ENCODE measurements at places on chromosomes 11 and 22.

DNA sequence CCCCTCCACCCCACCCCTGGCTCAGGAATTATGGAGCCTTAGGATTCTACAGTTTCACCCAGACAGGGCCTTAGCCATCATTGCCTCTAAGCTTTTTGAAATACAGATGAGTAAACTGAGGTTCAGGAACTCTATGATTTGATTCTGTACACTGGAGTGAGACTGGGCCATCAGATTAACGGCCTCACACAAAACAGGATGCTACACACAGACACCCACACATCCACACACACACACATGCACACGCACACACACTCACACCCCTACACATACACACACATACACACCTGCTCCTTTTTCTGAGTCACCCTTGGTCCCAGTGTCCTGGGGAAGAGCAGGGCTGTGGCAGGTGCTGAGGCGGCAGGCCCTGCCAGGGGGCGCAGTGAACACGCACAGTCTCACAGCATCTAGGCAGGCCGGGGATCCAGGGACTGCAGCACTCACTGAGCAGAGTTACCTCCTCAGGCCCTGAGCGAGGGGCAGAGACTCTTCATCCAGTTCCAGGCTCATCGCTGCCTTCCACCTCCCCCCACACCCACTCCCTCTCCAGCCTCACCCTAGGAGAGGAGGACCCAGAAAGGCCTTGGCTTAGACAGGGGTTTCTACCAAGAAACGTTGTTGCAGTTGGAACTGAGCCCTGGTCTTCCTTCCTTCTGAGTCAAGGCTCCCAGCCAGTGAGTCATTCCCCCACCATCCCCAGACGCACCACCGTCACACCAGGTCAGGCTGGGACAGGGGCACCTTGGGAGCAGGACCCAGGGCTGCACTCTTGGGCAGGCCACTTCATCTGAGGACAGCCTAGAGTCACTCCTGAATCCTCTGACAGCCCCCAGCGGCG, 89.8 kb upstream of the PARVA start:
- no peak for DNase-seq

DNA sequence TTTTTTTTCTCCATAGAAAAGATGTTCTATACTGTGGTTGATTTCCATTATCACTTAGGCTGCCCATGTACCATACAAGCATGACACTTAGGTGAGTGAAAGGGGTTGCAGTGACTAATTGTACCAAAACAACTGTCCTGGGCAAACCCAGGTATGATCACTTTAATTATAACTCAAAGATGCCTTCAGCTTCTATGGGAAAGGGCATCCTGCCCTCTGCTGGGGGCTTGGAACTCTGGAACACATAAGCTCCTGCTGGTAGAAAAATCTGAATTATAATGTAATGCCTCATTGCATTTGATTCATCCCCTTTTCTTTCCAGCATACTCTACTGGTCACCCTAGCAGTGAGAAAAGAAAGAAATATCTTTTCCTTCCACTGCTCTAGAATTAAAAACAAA, 206.3 kb downstream of the DDX10 start:
- DNase-seq: no peak

GRCh38 chr11:114228435-114229411, 67.5 kb upstream of the NNMT start:
- DNase-seq: no peak

- DNase-seq: no peak
Measured at GRCh38 chr11:77472991-77473800, 698 bp downstream of the PAK1 start.

- DNase-seq: no peak
Measured at GRCh38 chr11:34302046-34302921, 55.5 kb downstream of the ABTB2 start.

- no peak for DNase-seq
Measured at GRCh38 chr11:96189351-96189750, 153.6 kb downstream of the MAML2 start.

DNA sequence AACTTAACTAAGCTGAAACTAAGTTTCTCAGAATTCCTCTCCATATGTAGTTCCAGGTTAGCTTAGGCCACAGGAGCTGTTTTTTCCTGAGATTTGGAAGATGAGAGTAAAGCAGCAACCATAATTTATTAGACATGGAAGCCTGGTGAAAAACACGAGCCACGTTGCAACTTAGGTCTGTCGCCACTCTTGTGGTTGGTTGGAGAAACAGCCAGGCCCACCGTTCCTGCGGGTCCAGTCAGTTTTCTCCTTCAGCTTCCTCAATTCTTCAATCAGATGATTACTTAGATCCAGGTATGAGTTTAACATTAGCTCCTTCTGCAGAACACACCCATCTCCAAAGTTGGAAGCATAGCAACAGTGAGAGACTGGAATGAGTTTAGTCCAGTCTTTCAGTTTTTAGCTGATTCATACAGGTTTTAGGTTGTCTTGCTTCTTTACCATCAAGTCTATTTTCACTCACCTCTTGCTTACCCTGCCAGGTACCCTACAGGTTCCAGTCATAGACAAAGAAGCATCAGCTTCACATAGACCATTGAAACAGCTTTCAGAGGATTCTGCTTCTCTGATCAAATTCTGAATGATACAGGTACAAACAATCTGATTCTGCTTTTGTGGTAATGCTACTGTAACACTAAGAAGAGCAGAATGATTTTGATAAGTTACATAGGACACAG, 18.6 kb downstream of the CASP12 start:
- no peak for DNase-seq

- no peak for DNase-seq
Measured at GRCh38 chr11:66042227-66042995, 6.5 kb downstream of the GAL3ST3 start.
